ENCODE measurements at places on chromosomes 1 and 21.
A peak's percentile ranks its signal among the peaks of the same experiment; 100 is the strongest.

DNA sequence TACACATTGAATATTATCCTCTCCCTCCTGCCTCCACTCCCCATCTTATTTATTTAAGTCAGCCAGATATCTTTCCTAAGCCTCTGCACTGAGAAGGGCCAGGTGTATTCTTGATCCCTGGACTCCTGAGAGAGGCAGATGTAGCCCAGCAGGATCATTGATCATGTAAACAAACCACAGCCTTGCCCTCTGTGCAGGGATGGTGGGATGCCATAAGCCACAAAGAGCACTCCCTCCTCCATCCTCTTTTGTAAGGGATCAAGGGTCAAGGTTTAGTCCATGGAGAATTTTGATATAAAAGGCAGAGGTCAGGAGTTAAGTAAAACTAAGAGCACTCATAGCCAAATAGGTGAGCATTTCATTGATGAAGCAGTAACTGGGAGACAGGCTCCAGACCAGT lies 17.3 kb downstream of the PHGDH start:
- no peak for DNase-seq

GRCh38 chr1:24289937-24290595 lies 29.1 kb upstream of the GRHL3 start:
- no peak for DNase-seq

GRCh38 chr21:45531393-45532215 lies 10.6 kb downstream of the SLC19A1 start:
- DNase-seq: no peak

DNA sequence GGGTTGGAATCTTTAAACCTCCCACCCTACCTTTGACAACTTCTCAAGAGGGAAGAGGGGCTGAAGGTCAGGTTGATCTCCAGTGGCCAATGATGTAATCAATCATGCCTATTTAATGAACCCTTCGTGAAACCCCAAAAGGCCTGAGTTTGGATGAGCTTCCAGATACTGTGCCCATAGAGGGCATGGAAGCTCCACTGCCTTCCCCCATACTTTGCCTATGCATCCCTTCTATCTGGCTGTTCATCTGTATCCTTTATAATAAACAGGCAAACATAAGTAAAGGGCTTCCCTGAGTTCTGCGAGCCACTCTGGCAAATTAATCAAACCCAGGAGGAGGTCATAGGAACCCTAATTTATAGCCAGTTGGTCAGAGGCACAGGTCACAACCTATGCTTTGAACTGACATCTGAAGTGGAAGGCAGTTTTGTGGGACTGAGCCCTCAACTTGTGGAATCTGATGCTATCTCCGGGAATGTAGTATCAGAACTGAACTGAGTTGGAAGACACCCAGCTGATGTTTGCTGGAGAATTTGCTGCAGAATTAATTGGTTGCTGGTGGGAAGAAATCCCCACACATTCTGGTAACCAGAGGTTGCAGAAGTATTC lies 24.8 kb downstream of the S100A10 start:
- DNase-seq: no peak

GRCh38 chr1:65812065-65812464 lies 19.4 kb downstream of the PDE4B start:
- peak; percentile 87 for DNase-seq

- DNase-seq: no peak
Measured at GRCh38 chr1:215263636-215264035, 181.1 kb downstream of the KCNK2 start.

GRCh38 chr1:246613096-246613758 lies 47.0 kb downstream of the CNST start:
- no peak for DNase-seq

GRCh38 chr1:168086438-168086837 lies 50.3 kb downstream of the GPR161 start:
- no peak for DNase-seq

DNA sequence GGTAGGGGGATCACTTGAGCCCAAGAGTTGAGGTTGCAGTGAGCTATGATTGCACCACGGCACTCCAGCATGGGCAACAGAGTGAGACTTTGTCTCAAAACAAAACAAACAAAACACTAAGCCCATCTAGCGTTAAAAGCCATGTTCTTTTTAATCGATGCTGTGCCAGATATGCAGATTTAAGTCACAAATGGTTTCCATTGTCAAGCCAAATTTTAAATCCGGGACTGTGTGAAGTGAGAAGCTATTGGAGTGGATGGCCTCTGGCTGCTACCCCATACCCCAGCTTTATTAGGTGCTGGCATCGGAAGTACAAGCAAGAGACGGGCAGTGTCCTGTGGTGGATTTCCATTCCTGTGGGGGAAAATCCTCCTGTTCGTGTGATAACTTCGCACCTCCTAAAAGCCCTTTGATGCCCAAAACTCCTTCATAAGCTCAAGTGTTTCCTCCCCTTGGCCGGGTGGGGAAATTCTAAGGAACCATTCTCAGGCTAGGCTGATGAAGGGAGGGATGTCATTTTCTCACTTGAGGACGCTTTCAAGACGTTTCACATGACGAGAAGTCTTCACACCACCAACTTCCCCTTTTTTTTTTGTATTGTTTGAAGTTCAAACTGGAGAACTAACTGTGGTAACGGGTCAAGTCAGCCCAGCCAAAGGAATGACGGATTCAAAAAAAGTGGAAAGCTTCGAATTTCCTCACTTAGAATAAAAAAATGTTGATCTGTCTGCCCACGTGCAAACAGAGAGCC lies 140.8 kb downstream of the KAZN start:
- DNase-seq: no peak

DNA sequence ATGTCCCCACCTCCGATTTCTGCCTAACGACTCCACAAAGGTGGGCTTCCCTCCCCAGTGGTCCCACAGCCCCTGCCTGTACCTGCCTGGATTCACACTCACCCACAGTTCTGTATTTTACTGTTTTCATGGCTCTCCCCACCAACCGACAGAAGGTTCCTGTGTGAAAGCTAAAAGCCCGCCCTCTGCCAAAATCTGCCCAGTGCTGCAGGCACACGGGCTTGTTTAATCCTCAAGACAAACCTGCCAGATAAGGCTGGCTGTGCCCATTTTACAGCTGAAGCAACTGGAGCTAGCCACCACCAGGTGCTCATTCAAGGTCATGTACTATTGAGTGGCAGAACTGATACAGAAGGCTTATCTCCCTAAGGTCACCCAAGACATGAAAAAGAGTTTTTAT lies 114.5 kb downstream of the HIVEP3 start:
- no peak for DNase-seq

GRCh38 chr1:41355761-41356160 lies 5.5 kb upstream of the FOXO6 start:
- DNase-seq: no peak

- no peak for DNase-seq
Measured at GRCh38 chr1:201128476-201128875, 1.5 kb upstream of the ASCL5 start.

GRCh38 chr1:26252718-26253117 lies 18.7 kb downstream of the CEP85 start:
- DNase-seq: no peak

DNA sequence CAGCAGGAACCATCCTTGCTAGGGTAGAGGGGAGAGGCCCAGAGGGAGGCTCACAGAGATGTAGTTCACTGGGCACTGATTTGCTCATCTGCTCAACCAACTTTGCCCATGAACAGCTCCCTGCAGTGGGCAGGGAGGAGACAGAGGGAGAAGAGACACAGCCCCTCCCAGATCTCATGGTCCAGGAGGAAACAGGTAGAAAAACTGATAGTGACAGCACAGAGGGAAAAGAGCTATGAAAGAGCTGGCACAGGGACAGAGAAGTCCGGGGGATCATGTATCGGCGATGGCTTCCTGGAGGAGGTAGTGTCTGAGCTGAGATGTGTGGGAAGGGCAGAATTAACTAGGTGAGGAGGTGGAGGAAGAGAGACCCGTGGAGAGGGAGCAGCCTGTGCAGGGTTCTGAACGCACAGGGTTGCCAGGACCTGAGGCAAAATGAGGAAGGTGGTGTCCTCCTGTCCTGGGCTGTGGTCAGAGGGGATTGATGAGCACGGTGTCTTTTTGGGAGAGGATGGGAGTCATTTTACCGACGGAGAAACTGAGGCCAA lies 85.9 kb downstream of the PTPRU start:
- DNase-seq: no peak

- no peak for DNase-seq
Measured at GRCh38 chr1:143619851-143620250, 351.9 kb downstream of the FAM72C start.

GRCh38 chr1:104196136-104196535 lies 446.4 kb downstream of the AMY1C start:
- no peak for DNase-seq

DNA sequence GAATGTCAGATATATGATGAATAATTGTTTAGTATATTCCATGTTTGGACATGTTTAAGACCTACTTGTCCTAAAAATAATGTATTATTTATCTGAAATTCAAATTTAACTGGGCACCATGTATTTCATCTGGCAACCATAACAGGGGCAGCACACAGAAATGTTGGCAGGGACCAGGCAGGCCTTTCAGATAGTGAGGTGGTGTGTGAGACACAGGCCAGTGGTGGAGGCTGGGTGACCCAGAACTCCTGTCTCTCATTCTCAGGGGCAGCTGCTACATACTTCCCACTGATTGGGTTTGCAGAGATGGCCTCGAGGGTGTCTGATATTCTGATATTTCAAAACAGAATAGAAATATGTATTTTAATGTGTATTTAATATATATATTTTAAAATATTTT lies 1.3 kb upstream of the FASLG start:
- no peak for DNase-seq

DNA sequence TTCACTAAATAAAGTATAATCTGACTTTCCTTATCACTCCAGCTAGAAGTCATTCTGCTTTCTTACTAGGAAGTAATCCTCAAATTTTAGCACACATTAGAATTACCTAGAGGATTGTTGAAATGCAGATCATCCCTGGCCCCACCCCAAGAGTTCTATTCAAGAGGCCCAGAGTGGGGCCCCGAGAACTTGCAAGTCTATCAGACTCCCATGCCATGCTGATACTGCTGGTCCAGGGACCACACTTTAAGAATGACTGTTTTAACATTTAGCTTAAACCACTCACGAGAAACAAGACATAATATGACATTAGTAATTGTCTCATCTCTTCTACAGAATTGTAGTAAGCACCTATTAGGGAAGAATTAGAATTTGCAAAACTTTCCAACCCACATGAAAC lies 7.7 kb upstream of the SYNJ1 start:
- DNase-seq: no peak

- DNase-seq: no peak
Measured at GRCh38 chr21:43196826-43197225, 28.0 kb downstream of the CRYAA start.

GRCh38 chr1:5819391-5820025 lies 172.7 kb downstream of the NPHP4 start:
- no peak for DNase-seq

DNA sequence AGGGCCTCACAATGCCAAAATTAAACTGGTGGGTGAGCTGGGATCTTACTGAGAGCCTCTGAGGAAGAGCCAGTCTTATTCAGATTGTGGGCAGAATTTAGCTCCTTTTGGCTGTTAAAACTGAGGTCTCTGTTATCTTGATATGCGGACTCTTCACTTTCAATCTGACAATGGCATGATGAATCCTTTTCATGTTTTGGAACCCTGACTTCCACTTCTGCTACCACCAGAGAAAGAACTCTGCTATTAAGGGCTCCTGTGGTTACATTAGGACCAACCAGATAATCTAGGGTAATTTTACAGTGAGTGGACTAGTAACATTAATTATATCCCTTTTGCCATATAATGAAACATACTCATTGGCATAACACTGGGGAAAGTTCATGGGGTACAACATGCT lies 219.0 kb downstream of the LRRIQ3 start:
- DNase-seq: no peak

DNA sequence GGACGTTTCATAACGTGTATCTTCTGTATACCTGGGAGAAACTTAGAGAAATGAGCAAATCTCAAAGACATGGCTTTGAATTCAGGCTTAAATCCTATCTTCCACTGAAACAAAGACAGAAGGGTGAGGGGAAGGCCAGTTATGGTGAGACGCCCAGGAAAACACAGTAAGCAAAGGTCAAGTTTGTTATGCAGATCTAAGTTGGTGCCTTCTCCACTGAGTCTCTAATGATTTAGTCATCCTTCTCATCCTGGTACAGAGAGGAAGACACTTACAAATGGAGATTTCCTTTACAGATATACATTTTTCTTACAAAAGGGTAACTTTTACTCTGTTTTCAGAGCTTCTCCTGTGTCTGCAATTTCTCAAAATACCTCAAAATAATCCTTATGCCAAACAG lies 64.4 kb downstream of the MAP3K7CL start:
- DNase-seq: no peak

- DNase-seq: no peak
Measured at GRCh38 chr1:151680391-151680790, 36.2 kb downstream of the CELF3 start.

- DNase-seq: no peak
Measured at GRCh38 chr1:56240400-56240799, 339.0 kb downstream of the PLPP3 start.

GRCh38 chr1:237527761-237528160 lies 363.0 kb downstream of the ZP4 start:
- no peak for DNase-seq

DNA sequence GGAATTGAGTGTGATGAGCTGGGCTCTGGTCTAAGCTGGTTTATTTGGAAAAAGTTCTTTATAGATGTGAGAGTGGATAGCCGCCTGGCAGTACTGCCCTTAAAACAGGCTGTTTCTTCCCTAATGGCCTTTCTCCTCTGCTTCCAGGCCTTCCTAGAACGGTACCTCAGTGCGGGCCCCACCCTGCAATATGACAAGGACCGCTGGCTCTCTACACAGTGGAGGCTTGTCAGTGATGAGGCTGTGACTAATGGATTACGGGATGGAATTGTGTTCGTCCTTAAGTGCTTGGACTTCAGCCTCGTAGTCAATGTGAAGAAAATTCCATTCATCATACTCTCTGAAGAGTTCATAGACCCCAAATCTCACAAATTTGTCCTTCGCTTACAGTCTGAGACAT lies 49.2 kb downstream of the VANGL1 start:
- no peak for DNase-seq

DNA sequence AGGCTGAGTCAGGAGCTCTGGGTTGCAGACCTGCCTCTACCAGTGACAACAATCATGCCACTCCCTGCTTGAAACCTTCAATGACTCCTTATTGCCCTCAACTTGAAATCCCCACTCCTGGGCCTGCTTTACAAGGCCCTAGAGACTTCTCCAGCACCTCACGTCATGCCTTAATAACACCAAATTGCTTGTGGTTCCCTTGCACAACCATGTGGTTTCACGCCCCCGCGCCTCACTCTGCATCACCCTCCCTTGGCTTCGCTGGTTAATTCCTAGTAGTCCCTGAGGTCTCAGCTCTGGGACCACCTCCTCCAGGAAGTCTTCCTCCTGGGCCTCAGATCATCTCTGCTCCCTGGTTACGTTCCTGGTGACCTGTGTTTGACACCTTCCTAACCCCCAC lies 33.0 kb downstream of the EPHA2 start:
- peak; percentile 46 for DNase-seq
